ENCODE measurements at places on chromosomes 11 and 22.

- no peak for DNase-seq
Observed at GRCh38 chr11:60530454-60531100, 15.4 kb downstream of the MS4A13 start.

DNA sequence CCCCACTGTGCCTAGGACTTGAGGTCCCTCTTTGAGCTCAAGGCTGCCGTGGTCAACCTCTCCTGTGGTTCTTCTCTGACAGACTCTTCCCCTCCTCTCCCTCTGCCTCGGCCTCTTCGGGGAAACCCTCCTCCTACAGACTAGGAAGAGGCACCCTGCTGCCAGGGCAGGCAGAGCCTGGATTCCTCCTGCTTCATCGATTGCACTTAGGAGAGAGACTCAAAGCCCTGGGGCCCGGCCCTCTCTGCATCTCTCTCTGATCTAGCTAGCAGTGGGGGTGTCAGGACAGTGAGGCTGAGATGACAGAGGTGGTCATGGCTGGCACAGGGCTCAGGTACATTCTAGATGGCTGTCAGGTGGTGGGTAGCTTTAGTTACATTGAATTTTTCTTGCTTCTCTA lies 63.6 kb upstream of the EMID1 start:
- no peak for DNase-seq

- DNase-seq, result no peak
Observed at GRCh38 chr11:98766903-98767302, 253.8 kb upstream of the CNTN5 start.

- no peak for DNase-seq
Observed at GRCh38 chr11:112541140-112542046, 280.7 kb upstream of the PLET1 start.

DNA sequence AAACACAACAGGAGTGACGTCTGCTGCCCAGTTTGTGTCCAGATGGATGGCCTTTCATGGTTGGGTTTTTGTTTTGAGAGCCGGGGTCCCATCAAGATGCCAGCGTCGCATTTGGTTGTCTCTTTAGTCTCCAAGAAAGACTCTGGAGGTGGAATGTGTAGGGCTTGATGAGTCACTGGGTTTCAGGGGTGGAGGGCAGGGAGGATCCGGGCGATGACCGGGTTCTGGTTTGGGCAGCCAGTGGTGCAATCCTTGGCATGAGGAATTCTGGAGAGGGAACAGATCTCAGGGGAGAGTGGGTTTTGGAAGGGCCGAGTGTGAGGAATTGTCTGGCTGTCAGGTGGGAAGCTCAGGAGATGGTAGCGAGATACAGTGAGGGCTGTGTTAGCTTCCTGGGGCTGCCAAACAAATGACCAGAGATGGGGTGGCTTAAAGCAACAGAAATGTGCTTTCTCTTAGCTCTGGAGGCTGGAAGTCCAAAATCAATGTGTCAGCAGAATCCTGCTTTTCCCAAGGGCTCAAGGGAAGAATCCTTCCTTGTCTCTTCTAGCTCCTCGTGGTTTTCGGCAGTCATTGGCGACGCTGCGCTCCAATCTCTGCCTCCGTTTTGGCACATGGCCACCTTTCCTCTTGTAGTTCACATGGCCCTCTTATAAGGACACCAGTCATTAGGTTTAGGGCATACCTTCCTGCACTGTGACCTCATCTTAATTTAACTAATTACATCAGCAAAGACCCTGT lies 26.4 kb upstream of the PPFIA1 start:
- DNase-seq, result peak; percentile 12

DNA sequence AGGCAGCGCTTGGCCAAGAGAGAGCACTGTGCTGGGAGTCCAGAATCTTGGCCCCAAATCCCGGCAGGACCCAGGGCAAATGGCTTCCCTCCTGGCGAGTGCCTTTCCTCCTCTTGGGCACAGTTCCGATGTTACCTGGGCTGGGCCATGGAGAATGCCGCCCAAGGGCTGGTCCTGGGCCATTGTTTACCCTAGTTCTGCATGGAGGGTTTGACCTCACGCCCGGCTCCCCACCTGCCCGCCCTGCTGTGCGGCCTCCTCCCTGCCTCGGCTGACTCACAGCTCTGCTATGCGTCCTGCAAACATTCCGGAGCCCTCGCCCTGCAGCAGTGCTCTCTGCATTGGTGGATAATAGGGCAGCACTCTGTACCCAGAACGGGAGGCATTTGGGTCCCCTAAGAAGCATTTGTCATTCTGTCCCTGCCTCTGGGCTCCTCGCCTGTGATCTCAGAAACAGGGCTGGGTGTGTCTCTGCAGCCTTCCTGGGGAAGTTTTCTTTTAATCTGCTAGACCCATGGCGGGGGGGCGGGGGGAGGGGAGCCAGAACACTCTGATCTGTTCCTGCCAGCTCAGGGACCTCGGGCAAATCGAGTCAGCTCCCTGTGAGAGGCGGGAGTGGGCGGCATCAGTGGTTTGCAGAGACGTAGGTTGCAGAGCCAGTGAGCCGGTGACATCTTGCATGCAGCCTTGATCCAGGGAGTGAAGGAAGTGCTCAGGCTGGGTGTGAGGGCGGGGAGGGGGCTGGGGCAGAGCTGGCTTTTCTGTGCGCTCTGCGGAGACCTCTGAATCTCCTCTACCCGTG lies 32.9 kb upstream of the SMIM38 start:
- peak; percentile 59 for DNase-seq

DNA sequence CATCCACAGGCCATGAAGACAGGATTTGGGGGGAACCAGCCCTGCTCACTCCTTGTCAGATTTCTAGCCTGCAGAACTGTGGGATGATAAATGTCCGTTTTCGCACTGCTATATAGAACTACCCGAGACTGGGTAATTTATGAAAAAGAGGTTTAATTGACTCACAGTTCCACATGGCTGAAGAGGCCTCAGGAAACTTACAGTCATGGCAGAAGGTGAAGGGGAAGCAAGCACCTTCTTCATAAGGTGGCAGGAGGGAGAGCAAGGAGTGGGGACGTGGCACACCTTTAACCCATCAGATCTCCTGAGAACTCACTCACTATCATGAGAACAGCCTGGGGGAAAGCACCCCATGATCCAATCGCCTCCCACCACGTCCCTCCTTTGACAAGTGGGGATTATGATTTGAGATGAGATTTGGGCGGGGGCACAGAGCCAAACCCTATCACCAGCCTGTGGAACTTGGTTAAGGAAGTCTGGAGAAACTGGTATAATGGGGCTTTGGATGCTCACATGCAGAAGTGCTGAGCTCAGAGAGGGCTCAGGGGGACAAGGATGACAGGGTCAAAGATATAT lies 50.7 kb downstream of the MYEOV start:
- DNase-seq, result no peak

DNA sequence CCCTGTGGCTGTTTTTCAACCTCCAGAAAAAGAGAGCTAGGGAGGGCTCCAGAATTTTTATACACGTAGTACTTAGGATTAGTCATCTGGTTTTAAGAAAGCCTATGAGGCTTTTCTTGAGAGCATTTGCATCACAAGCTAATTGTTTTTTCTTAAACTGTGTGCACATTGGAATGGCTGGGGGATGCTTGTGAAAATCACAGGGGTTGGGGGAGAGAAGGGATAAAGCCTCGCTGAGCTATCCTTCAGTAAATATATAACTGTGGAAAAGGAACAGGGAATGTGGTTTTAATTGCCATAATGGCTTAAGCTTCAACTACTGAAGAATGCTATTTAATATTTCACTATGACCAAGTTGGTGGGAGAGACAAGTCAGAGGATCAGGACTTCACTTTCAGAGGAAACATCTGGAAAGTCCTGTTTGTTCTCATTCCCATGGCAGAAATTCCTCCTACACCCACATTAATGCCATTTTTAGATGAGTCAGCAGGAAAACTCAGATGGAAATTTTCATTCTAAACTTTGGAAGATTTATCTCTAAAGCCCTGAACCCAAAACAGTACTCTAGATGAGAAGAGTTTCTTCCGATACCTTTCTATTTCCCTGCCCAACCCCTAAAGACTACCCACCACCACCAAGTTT lies 591.3 kb downstream of the LRRC4C start:
- no peak for DNase-seq

DNA sequence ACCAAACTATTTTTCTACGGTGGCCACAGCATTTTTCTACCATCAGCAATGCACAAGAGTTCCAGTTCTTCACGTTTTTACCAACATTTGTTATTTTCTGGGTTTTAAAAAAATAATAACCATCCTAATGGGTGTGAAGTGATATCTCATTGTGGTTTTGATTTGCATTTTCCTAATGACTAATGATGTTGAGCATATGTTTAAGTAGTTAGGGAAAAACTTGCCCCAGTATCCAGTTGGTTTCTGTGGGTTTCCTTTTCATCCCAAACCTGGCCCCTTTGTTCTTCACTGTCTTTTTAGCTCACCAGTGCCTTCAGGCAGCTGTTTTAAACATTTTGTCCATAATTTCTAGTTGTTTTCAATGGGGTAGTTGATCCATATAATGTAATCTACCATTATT lies 14.7 kb upstream of the PTS start:
- DNase-seq, result peak; percentile 20

GRCh38 chr22:49072996-49073645 lies 754.6 kb downstream of the BRD1 start:
- no peak for DNase-seq

DNA sequence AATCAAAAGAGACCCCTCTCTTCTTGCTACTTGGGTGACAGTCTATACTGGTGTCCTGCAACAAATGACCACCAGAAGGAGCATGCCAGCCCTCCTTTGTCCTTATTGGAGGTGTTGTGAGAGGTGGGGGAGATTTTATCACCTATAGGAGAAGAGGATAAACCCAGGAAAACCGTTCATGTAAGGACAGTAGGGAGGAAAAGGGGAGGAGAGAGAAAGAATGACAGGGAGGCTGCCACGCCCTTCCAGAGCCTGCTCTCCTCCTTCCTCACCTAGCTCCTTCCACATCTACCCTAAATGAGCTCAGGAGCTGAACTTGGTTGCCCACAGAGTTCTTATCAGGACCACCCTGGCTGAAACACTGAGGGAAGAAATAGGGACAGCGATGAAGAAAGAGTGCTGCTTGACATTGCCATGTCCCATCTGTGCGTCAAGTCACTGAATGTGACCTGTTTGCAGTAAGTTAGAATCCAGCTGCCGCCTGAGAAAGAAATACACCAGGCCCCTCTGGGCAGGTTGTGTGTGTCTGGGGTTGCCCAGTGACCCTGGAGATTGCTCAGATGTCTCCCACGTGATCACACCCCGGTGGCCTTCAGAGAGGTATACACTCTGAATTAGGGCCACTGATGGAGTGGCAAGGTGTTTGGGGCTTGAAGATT lies 40.4 kb upstream of the ETS1 start:
- no peak for DNase-seq

GRCh38 chr22:20412474-20413216 lies 18.7 kb downstream of the ZNF74 start:
- DNase-seq, result no peak

DNA sequence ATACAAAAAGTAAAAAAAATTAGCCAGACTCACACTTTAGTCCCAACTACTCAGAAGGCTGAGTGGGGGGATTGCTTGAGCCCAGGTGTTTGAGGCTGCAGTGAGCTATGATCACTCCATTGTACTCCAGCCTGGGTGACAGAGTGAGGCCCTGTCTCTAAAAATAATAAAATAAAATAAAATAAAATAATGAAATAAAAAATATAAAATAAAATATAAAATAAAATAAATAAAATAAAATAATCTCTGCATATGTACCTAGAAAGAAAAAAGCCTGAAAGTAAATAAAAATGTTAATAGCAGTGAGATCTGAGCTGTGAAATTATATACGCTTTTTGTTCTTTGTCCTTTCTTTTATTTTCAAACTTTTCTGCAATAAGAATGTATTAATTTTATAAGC lies 17.1 kb upstream of the LRP5 start:
- DNase-seq, result no peak

GRCh38 chr11:75644370-75644769 lies 24.5 kb downstream of the MAP6 start:
- no peak for DNase-seq

DNA sequence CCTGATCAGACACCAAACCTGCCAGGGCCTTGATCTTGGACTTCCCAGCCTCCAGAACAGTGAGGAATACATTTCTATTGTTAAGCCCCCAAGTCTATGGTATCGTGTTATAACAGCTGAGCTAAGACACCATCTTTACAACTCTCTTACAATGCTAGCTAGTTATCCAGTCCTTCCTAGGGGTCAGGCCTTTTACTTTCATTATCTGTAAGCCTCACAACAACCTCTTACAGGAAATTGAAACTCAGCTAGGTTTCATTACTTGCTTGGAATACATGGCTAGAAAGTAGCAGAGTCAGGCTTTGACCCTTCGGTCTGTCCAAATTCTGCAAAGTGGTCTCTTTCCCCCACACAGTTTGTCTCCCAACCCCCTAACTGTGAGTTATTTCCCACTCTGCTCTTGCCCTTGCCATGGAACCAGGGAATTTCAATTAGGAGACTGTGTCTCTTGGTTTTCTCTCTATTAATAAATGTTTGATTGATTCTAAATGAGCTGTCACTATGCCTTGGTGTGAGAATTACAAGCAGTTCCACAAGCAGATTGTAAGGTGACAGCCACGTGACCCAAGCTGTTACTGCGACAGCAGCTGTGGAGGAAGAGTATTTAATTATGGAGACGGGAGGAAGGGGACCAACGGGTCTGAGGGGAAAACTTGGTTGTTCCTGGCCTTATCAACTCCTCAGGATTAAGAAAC lies 38.4 kb upstream of the CLMP start:
- peak; percentile 58 for DNase-seq

GRCh38 chr11:22554221-22554620 lies 71.4 kb downstream of the FANCF start:
- no peak for DNase-seq

DNA sequence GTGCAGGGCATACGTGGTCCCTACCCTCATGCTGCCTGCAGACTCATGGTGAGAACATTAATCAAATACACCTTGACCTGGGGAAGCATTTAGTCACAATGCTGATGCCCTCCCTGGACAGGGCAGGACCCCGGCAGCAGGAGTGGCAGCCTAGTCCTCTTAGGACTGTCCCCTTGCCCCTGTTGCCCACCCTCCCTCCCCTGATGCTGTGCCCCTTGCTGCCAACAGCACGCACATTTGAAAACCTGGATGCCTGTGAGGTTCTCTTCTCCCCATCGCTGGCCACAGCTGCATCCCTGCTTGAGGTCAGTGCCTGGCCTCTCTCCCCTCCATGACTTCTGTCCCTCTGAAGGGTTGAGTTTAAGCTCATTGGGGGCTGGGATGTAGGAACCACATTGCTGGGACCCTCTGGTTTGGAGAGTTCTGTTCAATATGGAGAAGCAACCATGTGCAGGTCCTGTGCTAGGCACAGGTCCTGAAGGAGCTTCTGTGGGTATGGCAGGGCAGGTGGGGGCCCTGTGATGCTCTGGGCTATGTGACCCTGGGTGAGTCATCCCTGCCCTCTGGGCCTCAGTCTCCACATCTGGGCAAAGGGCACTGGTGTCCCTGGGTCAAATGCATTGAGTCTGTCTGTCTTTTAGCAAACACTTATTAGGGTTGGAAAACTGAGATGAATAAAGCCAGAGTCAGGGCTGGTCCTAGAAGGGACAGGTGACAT lies 31.3 kb downstream of the MYO7A start:
- DNase-seq, result no peak
